ENCODE measurements at places on chromosomes 11 and 22.

- no peak for DNase-seq
Observed at GRCh38 chr11:26023057-26023456, 308.9 kb upstream of the ANO3 start.

DNA sequence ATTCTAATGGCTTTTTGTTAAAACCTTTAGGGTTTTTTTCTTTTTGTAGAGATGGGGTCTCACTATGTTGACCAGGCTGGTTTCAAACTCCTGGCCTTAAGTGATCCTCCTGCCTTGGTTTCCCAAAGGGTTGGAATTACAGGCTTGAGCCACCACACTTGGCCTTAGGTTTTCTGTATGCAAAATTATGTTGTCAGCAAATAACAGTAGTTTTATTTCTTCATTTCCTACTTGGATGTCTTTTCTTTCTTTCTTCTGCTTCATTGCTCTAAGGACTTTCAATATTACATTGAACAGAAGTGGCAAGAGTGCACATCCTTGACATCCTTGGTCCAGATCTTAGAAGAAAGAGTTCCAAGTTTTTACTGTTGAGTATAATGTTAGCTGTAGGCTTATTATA, 52.8 kb downstream of the CCDC81 start:
- no peak for DNase-seq

DNA sequence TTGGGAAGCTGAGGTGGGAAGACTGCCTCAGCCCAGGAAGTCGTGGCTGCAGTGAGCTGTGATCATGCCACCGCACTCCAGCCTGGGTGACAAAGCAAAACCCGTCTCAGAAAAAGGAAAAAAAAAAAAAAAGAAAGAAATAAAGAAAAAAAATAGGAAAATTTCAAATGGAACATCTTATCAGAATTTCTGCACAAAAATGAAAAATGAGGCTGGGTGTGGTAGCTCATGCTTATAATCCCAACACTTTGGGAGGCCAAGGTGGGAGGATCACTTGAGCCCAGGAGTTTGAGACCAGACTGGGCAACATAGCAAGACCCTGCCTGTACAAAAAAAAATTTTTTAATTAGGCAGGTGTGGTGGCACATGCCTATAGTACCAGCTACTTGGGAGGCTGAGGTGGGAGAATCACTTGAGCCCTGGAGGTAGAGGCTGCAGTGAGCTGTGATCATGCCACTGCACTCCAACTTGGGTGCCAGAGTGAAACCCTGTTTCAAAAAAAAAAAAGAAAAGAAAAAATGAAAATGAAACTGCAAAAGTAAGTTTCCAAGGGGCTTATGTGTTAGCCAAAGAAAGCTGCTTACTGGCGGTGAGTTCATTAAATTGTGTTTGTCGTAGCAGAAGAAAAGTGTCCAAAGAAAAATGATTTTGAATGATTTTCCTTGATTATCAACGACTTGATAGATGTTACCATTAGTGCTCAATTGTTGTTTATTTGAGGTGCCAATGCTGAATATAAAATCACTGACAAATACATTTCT, 7.5 kb upstream of the CRKL start:
- DNase-seq = no peak

DNA sequence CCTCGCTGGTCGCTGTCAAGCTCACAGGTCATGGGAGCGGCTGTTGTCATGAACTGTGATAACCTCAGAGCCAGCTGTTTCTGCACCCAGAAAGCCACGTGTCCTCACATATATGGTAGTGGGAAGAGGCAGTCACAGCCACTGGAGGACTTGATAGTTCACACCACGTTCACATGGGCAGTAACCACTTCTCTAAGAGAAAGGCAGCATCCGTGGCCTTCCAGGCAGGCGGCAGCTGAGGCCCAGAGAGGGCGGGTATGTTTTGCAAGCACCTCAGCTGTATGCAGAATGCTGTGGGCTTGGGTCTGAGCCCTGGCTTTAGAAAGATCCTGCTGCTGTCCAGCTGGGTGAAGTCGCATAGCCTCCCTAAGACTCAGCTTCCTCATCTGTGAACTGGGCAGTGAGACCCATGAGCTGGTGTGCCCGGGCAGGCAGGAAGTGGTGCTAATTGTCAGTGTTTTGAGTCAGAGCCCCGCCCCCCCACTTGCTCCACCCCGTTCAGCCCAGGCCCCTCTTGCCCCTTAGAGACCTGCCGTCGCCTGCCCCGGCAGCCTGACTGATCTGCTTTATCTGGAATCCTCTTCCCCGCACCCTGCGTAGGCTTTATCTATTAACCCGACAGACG, 13.3 kb downstream of the TTC38 start:
- no peak for DNase-seq

DNA sequence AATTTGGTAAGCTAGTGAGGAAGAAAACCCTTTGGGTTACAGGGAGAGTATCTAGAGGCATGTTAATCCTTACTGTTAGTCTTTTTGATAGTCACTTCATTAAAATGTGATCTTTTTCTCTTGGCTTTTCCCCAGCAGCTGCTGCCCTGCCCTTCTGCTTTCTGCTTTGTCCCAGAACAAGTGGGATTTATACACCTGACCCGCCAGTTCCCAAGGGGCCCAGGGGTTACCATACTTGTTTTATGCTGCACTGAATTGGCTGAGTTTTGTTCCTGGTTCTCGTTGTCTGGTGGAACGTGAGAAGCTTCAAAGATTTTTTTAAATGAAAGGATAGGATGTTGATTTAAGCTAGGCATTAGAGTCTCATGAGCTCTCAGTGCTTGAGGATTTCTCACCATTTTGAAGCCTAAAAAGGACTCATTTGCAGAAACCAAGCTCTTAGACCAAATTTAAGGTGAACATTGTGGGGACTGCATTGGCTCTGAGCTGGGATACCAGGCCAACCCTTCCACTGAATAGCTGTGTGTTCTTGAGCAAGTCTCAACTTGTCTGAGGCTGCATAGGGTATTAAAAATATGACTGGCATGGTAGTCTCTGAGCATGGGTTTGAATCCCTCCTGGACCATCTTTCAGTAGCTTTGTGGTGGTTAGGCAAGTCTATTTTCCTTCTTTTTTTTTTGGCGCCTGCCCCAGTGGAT, 6.6 kb downstream of the LIMK2 start:
- DNase-seq = no peak

DNA sequence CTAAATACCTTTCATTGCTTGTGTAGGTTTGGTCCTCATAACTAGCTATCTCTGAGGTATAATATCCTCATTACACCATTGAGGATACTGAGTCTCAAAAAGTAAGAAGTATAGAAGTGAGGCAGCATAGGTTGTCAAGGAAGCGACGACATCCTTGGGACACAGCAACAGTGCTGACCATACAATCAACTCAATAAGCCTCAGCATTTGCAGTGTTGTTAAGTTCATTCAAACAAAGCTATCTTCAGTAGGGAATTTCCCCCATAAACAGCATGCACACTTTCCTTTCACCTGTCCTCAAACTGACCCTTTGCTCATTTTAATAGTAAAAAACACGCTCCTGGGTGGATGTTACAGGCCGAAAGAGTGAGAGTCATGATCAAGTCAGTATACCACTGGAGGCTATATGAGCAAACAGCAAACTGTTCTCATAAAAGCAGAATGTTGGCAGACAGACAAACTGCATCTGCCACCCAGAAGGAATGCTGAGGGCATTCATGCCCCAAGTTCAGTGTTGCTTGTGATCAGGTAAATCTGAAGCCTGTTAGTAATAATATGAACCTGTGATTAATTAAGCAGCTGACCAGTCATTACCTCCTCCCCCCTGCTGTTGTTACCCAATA, 756.2 kb upstream of the TENM4 start:
- no peak for DNase-seq

DNA sequence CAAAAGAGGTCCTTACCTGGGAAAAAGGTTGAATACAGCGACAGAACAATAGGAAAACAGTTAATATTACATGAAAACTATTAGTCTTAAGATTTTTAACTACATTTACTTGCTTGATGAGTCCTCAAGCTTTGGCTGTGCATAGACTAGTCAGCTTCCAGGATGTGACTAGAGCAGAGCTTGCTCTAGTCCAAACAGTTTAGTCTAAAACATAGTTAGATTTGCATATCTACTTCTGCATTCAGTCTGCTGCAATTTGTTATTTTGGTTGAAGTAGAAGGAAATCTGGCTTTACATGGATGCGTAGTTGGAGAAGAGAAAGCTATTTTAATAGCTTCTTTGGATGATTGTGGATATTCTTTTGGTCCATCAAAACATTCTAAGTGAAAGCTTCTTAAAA, 95.3 kb upstream of the ALKBH3 start:
- DNase-seq = no peak

DNA sequence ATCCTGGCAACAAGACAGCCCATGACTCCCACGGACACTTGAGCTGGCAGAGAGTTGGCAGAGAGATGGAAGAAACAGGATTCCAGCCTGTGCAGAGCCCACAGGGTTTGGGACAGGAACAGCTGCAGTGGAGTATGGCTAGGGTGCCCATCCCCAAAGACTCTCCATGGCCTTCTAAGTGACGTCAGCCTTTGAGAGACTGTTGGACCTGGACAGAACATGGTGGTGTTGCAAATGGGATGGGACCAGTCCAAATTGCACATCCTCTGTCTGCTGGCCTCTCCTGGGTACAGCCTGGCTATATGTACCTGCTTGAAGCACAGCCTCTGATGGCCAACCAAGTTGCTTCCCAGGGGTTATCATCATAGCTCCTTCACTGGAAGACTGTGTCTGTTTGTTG, 34.5 kb downstream of the NOX4 start:
- DNase-seq = no peak

GRCh38 chr11:120959189-120959588, 64.7 kb upstream of the TBCEL start:
- no peak for DNase-seq

GRCh38 chr11:133409799-133410198, 122.5 kb downstream of the OPCML start:
- DNase-seq = no peak

DNA sequence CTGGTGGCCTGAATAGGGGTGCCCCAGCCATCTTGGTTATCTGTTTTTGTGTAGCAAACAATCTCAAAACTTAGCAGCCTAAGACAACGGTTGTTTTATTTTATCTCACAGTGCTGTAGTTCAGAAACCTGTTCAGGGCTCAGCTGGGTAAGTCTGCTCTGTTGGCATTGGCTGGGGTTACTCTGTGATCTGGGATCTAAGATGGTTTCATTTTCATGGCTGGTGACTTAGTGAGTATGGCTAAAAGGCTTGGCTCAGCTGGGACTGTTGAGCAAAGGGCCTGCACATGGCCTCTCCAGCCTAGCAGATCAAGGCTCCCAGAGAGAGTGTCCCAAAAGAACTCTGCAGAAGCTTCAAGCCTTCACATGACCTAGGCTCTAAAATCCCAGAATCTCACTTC, 60.8 kb upstream of the POU2AF1 start:
- DNase-seq = no peak

DNA sequence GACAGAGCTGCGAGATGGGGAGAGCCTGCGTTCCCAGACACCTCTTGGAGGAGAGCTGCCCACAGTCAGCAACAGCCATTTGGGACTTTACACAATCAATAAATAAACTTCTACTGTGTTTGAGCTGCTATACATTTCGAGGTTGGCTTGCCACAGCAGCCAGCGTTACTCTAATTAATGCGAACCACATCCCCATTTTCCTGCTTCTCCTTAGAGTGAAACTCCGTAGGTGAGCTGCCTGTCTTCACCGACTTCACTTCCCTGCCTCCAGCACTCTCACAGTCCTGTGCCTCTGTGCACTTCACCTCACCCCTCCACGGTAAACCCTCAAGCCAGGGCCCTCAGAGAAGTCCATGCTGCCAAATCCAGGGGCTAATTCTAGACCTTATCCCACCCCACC, 5.9 kb upstream of the SLC22A12 start:
- no peak for DNase-seq

DNA sequence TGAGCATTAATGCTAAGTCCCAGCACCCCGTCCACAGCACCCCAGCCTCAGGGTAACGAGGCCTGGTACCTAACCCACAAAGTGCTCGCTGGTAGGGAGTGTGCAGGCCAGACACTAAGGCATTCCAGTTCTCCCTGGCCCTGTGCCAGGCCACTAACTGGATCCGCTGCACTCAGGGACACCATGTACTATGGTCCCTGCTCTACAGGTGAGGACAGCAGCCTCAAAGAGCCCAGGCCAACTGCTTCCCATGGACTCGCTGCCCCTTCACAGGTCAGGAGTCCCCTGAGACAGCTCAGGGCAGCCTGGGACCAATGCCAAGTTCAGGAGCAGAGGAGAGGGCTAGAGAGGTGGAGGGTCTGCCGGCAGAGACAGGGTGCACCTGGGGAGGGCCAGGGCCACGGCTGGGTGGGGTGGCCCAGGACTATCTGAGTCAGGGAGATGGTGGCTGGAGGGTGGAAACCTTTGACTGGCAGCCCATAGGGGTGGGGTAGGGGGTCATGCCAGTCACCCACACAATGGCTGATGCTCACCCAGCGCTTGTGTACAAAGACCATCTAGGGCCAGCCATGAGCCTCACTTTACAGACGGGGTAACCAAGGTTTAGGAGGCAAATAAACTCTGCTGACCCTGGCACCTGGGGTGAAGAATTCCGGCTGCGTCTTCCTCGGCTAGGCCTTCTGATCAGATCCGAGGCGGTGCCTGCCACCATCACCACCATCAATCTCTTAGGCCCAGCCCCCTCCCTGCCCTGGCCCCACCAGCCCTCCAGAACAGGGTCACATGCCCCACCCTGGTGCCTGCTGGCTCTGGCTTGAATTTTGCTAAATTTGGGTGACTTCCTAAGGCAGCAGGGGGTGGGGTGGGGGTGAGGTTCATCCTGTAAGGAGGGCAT, 5.6 kb downstream of the OSBPL5 start:
- no peak for DNase-seq

- no peak for DNase-seq
Observed at GRCh38 chr11:62985041-62985750, 429 bp upstream of the SLC22A6 start.

DNA sequence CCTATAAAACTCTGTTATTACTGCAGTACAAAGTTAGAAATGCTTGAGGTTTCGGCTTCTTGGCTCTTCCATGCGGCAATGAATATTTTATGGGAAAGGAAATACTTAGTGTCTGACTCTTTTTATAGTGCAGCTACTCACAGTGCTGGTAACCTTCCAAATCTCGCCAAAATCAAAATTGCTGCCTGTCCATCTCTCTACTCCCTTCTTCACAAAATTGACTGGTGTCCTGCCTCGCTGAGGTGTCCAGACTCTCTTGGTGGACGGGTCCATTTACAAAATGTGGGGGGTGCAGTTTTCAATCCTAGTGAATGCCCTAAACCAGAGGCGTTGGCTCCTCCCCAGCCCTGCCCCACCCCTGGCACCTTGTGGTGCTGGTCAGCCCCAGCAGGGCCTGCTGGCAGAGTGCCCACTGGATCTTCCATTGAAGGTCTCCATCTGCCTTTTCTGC, 73.5 kb downstream of the ZBTB16 start:
- no peak for DNase-seq

GRCh38 chr11:62444236-62444833, 25.5 kb downstream of the SCGB1A1 start:
- peak; percentile 42 for DNase-seq
